ENCODE measurements at places on chromosomes 2 and 18.

GRCh38 chr2:182280118-182280517 is 146.7 kb downstream of the PDE1A start:
- DNase-seq: no peak

DNA sequence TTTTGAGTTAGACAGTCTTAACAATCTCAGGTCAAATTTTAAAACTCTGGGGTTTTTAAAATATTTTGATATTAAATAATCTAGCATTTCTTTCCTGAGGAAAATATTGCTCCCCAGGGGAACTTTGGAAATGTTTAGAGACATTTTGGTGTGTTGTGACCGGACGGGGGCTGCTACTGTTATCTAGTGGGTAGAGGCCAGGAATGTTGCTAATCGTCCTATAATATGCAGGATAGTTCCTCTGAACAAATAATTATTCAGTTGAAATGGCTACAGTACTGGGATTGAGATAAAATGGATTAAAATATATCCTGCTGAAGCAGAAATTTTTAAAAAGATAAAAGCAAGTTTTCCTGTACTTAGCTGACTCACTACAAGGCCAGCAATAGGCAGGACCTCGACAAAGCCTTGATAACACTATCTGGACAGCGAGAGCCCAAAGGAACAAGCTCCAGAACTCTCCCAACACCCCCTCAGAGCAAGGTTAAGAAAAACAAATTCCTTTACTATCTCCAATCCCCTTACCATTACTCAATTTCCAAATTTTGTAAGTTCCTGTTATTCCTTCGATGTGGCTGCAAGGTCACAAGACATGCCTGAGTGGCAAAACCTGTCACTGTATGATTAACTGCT is 1407.4 kb downstream of the SUCLG1 start:
- DNase-seq: no peak

DNA sequence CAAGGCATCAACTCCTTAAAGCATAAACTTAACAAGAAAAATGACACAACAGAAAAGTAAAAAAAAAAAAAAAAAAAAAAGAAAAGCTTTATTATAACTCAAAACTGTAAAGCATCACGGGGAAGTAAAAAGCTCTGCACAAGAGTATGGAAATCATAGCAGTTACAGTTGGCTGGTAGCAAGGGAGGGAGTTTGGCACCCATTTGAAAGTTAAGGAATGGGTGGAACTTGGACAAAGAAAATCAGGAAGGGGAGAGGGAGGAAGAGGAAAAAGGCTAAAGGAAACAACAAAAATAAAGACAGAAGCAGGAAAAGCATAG is 8.6 kb downstream of the KLF7 start:
- no peak for DNase-seq

DNA sequence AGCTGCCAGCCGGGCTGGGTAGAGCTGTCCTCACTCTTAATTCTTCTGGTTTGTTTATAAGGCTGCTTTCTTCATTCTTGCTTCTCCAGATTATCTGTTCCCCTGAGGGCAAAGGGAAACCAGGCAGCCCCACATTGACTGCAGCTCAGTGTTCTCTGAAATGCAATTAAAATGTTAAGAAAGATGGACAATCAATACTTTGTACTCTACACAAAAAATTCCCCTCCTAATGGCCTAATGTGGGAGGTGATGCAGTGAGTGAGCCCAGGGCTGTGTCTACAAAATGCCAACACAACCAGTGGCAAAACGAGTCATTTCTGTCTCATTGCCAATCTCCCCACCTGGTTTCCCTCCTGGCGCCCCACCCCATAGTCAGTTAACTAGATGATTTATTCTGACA is 541.7 kb upstream of the RAB6C start:
- no peak for DNase-seq

- DNase-seq: peak; percentile 70
Measured at GRCh38 chr2:191571163-191571769, 106.7 kb upstream of the NABP1 start.

DNA sequence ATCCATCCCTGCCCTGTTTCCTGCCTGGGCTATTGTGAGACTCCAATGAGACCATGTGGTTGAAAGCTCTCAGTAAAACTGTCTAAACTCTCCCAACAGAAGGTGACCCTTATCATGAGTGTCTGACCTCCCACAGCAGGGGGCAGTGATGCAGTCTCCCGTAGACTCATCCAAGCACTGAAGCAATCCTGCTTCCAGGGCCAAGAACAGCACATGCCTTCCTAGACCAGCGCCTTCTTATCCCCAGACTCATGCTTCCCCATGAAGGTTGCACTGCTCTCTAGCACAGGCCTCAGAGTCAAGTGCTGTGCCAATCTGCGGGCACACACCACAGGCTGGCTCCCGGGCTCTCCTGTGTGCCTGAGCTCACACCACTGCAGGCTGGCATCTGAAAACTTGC is 112.3 kb downstream of the TNS1 start:
- DNase-seq: no peak

DNA sequence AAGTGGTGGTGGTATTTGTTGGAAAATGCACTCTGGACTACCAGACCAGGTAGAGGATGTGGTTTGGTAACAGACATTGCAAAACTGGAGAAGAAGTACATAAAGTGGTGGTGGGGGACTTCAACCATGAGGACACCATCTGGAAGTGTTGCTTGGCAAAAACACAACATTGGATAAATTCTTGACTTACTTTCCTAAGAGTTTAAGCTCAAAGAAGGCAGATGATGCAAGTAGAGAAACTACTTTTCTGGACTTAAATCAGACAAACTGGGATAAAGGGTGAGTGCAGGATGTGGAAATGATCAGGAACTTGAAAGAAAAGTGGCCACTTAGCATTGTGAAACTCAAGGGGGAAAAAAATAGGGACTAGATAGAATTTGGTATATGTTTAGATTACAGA is 487.4 kb downstream of the ZEB2 start:
- DNase-seq: no peak

DNA sequence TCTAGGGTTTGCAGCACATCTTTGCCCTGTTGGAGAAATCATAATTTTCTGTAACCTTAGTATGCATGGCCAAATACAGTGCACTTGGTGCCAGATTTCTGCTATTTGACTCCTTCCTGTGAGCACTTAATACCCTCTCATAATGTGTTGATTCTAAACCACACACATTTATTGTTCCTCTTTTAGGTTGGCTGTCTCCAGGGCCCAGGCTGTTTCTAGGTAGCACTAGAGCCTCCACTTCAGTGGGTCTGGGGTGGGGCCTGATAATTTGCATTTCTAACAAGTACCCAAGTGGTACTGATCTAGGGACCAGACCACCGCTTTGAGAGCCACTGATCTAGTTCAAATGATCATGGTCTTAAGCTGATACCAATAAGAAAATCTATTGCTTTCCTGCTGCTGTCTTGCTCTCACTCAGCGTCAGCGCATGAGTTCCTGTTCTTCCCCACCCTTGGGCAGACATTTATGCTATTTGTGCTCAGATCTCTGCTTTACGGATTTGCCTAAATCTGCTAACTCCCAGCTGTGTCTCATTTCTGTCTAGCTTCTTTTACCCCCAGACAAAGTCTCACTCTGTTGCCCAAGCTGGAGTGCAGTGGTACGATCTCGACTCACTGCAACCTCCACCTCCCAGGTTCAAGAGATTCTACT is 7.4 kb downstream of the PTRHD1 start:
- DNase-seq: no peak

DNA sequence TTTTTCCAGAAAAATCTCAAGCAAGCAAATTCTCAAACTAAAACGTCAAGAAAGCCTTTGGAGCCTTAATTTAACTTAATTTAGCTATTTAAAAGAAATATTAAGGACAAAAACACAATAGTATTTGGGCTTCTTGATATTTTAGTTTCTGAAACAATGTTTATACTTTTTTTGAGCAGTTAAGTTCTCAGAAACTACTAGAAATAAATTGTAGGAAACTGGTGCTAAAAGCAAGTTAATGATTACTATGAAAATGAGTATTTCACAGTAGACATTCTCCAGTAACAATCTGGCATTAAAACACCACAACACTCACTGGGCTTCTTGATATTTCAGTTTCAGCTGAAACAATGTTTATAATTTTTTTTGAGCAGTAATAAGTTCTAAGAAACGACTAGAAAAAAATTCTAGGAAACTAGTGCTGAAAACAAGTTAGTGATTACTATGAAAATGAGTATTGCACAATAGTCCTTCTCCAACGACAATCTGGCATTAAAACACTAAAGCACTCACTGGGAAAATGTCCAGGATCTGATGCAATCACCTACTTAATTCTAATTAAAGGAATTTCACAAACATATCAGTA is 45.1 kb downstream of the TRAK2 start:
- peak; percentile 15 for DNase-seq

GRCh38 chr18:41818381-41819355 is 136.4 kb upstream of the PIK3C3 start:
- no peak for DNase-seq

- DNase-seq: no peak
Measured at GRCh38 chr2:42967959-42968674, 175.7 kb upstream of the HAAO start.

- no peak for DNase-seq
Measured at GRCh38 chr2:46025676-46026075, 271.5 kb upstream of the EPAS1 start.

DNA sequence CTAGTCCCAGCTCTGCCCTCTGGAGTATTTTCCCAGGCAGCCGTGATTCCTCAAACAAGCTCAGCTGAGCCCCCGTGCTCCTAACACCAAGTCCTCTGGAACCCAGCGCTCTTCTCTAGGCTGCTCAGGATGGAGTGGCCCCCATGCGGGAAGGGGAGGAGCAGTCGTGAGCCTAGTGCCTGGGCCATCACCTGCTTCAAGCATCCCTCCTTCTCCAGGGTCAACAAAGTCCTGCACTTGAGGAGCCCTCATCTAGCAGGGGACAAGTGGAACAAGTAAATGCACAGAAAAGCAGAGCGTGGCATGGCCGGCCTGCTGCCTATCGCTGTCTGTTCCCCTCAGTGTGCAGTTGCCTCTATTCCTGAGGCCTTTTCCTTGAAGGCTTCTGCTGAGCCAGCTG is 168.6 kb downstream of the INHBB start:
- no peak for DNase-seq

- DNase-seq: no peak
Measured at GRCh38 chr18:13363359-13363758, 144.8 kb downstream of the LDLRAD4 start.

DNA sequence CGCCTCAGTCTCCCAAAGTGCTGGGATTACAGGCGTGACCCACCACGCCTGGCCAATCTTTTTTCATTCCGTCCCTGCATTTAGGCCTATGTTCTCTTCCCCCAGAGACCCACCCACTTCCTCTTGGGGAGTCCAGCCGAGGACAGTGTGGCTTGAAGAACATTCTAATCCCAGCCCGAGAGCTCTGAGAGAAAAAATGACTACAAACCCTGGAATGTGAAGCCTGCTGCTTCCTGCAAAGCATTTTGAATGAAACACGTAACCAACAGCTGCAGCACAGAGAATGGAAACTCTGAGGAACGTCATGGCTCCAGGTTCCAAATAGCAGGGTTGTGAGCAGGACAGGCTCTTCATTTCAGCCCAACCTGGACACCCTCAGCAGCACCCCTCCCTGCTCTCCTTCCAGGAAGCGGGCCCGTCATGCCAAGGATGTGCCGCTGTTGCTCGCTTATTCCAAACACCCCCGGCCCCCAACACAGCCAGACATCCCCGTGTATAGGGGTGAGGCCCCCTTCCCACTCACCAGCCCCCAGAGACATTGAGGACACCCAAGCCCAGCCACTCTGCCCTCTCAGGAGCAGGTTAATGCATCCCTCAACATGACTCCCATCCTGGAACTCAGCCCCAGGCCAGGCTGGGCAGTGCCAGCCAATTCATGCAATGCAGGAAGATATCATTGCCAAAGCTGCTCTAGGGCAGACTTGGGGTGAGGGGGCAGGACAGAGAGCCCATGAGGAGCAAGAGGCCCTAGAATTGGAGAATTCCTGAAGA is 139.8 kb downstream of the ZFP36L2 start:
- DNase-seq: no peak

DNA sequence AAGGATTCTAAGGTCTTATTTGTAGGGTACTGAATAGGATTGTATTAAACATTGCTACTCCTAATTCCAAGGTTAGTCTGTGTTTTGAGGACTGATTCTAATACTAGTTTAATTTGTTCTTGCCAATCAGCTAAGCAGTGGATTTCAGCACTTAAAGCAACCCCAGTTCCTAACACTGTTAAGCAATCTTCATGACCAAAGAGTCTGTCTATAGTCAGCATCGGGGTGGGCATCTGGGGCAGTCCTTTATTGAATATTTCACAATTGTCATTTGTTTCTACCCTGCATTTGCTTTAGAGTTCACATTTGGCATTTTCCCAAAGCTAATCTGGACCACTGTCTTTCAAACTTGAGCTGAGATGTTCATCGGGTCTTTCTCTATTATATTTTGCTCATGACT is 248.0 kb upstream of the TANK start:
- no peak for DNase-seq

- DNase-seq: no peak
Measured at GRCh38 chr2:121860758-121861227, 105.3 kb downstream of the TSN start.

GRCh38 chr18:43952398-43952797 is 675.1 kb upstream of the SYT4 start:
- DNase-seq: no peak

DNA sequence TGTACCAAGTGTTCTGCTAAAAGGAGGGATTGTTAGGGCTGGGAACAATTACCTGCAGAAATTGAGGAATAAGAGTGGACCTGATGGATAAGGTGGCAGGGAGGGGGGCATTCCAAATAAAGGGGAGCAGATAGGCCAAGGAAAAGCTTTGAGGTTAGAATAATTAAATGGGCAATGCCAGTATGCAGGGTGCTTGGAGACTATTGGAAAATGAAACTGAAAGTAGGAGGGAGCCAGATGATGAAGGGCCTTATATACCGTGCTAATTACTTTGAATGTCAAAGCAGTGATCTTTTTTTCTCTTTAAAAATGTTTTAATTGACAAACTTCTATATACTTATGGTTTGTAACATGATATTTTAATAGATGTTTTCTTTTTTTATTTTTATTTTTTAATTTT is 42.9 kb downstream of the MMADHC start:
- DNase-seq: peak; percentile 40

All from CD4-positive, alpha-beta T cell treated with Interleukin-4 for 4 hours (primary cell).